ENCODE measurements at places on chromosomes 5 and 9.

DNA sequence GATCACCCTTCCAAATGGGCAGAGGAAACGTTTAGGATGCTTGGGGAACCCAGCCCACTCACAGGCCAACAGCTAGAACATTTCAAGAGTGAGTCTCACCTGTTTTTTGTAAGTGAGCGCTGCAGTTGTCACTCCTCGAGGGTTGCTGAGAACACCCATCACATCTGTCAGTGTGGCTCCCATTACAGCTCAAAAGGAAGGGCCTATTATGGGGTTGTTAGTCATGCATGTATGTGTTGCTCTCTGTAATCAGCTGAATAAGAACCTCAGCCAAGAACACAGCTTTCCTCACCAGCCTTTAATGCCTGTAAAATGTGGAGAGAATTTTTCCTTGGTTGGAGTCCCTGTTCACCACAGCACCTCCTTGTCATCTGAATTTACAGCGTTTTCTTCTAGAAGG is 196.3 kb upstream of the KLF4 start:
- DNase-seq: no peak

DNA sequence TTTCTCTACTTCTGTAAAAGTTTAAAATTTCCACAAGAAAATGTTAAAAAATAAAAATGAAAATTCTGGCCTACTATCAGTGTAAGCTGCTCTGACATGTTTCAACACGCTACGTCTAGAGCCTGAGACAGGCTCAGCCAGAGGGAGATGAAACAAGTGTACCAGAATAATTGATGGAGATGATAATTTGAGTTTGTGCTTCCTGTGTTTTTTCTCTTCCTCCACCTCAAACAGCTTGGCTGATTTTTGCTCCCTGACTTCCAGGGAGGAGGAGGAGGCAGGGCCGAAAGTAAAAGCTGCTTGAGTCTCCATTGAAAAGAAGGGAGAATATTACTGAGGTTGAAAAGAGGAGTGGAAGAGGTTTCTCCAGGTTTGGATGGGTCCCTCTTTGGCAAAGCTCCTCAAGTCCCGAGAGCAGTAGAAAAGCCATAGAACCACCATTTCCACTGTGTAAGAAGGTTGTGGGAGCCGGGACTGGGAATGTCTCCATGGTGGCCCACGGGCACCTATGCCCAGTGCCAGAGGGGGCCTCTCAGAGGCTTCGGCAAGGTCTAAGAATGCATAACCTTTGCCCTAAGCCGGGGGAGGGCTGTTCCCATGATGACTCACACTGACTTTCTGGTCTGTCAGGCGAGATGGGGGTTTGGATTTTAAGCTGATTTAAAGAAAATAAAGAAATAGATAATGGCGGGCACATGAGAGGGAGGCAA is 95.1 kb downstream of the HRH2 start:
- DNase-seq: no peak

DNA sequence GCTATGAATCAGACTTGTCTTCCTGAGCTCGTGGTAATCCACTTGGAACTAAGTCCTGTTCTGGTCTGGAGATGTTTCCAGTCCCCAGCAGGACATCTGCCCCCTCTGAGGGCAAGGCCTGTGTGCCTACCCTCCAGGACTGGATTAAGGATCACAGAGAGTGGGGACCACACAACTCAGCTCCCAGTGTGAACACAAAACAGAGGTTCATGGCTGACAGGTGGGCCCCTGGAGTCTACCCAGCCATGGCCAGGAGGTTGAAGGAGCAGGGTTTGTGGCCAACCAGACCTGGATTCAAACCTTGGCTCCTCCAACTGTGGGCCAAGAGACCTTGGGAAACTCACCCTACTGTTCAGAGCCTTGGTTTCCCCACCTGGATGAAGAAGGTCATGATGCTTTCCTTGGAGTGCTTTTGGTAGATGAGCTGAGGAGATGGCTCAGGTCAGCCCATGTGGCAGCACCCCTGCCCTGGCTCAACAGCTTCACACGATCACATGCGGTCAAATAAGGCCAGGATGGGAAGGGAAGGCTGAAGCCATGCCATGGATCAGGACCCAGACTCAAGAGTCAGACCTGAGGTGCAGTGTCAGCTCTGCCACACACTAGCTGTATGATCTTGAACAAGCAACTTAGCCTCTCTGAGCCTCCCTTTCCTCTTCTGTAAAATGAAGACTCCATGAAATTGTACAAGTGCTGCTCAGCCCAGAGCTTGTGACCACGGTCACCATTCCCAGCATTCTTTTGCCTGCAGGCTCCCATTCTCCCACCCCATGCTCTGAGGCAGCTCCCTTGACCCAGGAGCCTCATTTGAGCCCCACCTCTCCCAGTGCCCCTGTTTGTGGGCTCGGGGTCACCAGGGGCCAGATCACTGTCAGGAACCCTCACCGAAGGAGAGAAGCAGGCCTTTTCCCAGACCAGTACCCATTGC is 27.3 kb upstream of the ANGPTL2 start:
- no peak for DNase-seq

DNA sequence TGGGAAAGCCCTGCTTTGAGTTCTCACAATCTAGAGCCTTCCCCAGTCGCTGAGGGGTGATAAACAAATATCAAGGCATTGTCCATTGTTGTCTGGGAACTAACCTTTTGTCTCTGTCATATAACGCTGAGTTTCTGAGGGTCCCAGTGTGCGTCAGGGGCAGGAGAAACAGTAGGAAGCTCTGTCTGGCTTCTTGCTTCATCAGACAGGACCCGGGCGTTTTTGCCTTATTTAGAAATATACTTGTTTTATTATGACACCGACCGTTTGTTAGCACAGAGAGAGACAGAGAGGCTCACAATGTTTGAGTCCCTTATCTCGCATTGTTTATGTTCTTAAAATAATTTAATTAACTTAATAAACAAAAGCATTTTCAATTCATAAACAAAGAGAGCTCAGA is 204.9 kb upstream of the GAS1 start:
- DNase-seq: no peak

DNA sequence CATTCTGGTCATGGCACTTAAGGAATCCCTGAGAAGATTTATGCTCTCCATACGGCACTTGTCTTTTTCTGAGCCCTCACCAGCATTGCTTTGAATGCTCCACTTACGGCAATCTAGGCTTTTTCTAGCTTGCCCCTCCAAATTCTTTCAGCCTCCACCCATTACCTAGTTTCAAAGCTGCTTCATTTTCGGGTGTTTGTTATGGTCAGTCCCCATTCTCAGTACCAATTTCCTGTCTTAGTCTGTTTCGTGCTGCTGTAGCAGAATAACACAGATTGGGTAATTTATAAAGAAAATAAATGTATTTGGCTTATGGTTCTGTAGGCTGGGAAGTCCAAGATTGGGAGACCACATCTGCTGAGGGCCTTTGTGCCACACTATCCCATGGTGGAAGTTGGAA is 42.0 kb downstream of the ARHGEF28 start:
- no peak for DNase-seq

DNA sequence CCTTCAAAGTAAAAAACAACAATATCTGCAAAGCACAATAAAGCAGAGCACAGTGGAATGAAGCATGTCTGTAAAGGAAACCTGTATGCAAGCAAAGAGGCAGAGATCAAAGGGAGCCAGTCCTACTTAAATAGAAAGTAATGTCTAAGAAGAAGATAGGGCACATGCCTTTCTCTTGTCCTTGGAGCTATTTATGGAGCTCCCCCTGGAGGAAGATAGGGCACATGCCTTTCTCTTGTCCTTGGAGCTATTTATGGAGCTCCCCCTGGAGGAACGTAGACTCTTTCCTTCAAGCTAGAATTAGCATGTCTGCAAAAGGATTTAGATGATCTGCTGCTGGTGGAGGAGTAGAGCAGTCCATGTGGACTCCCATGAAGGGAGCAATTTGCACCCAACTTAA is 168.1 kb upstream of the RASEF start:
- DNase-seq: no peak

DNA sequence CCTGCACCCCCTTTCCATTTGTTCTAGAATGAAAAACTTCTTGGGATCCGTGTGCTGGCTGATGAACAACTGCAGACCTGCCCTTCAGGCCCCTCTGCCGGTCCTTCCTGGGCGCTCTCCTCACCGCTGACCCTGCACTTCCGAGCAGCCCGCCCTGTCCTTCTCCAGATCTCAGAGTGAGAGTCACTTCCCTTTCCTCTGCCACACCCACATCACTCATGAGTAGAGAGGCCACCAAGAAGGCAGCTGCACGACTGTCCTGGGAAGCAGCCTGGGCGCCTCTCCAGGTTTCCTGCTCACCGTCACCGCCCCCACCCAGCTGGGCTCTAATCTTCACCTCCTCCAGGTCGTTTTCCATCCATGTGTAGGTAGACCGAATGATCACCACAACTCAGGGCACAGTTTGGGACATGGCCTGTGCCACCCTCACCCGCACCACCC is 35.0 kb upstream of the NSMF start:
- DNase-seq: no peak

- DNase-seq: no peak
Measured at GRCh38 chr5:171830686-171831085, 45.1 kb downstream of the SMIM23 start.

DNA sequence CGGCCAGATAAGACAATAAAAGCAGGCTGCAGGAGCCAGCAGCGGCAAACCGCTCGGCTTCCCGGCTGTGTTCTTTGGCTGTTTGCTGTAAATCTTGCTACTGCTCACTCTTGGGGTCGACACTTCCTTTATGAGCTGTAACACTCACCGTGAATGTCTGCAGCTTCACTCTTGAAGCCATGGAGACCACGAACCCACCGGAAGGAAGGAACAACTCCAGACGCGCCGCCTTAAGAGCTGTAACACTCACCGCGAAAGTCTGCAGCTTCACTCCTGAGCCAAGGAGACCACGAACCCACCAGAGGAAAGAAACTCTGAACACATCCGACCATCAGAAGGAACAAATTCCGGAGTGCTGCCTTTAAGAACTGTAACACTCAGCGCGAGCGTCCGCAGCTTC is 451.7 kb downstream of the AGTPBP1 start:
- DNase-seq: no peak

- no peak for DNase-seq
Measured at GRCh38 chr5:141919218-141920119, 4.2 kb upstream of the DELE1 start.

GRCh38 chr5:133741396-133741795 is 129.1 kb upstream of the FSTL4 start:
- no peak for DNase-seq

DNA sequence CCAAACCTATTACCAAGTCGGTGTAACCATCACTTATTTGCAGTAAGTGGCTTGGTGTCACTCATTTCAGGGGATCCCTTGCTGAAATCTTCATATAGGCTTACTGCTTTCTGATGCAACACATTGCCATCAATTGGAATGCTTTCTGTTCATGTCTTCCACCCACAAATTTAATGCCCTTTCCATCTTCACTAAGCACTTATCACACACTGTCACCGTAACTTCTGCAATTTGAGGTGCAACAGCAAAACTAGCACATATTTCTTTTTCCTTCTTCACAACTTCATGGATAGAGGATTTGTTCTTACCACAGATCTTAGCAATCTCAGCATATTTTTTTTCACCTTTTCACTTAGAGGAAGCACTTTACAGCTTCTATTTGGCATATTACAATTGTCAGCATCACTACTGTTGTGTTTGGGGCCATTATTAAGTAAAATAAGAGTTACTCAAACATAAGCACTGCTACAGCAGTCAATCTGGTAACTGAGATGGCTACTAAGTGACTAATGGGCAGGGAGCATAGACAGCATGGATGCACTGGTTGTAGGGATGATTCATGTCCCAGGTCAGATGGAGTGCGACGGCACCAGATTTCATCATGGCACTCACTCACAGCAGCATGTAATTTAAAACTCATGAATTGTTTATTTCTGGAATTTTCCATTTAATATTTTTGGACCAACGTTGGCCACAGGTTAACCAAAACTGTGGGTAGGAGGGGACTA is 70.1 kb downstream of the PIP5K1B start:
- DNase-seq: no peak

GRCh38 chr5:39024884-39025283 is 49.3 kb downstream of the RICTOR start:
- DNase-seq: no peak

GRCh38 chr9:83312537-83312936 is 225.7 kb downstream of the FRMD3 start:
- DNase-seq: no peak

- no peak for DNase-seq
Measured at GRCh38 chr5:90802474-90803317, 244.1 kb downstream of the ADGRV1 start.

DNA sequence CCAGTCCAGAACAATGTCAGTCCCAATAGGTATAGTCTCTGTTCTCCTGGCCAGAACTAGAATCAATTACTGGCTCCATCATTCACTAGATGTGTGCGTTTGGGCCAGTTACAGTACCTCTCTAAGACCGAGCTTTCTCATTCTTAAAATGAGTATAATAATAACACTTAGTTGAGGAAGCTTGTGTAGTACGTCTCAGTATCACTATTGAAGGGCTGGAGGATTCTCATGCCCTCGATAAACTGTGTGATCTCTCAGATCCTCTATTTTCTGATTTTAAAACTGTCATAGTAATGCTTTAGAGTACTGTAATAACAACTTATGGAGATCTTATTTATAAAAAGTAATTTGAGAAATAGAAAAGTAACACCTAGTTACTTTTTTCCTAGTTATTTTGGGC is 50.7 kb downstream of the CDKN2A start:
- no peak for DNase-seq

GRCh38 chr5:169395136-169395535 is 94.2 kb upstream of the SLIT3 start:
- no peak for DNase-seq

- no peak for DNase-seq
Measured at GRCh38 chr5:40021007-40021406, 596.2 kb upstream of the DAB2 start.
